ENCODE measurements at places on chromosomes 11 and 22.

- peak overlapping the region; percentile 42 for H3K27ac ChIP-seq
- peaks cover 9% of the 10 kb centered on the region for H3K27me3 ChIP-seq
- H3K36me3 ChIP-seq, result no peaks in the 10 kb centered on the region
- DNase-seq, result no peak
- peak overlapping the region; percentile 25 for H3K4me3 ChIP-seq
Measured at GRCh38 chr11:269146-269890, 8.9 kb upstream of the NLRP6 start.

DNA sequence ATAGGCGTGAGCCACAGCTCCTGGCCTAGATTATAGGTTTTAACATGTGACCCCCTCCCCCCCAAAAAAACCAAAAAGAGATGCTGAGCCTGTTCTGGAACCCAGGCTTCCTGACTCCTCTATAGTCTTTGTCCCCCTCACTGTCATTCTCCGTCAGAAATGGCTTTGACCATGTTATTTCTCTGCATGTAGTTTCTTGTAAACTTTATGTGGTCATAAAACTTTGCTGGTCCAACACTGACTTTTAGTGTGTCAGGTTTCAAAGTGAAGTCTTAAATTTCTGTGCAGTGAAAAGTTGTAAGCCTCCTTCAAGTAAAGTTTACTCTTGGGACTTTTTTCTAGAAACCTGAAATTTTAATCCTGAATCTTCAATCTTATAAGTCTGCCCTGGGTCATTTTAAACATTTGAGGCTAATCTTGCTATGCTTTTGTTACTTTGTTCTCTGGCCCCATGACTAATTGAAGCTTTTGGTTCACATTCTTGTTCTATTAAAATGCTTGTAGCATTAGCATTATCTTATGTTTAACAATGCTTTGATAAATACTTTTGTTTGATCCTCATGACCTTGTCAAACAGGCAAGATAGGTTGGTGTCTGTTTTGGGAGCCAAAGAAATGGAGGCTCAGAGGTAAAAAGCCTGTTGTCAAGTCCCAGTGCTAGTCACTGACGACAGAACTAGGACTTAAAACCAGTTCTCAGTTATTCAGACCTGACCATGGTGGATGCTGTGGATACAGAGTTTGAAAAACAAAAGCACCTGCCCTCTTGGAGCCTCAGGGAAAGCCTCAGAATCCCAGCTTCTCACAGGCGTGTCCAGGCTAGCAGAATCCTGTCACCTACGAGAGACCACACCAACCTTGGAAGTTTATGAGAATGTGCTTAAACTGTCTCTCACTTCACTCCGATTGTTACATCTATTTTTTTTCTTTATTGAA lies 87.7 kb upstream of the HORMAD2 start:
- peak overlapping the region; percentile 23 for H3K27ac ChIP-seq
- H3K27me3 ChIP-seq, result no peaks in the 10 kb centered on the region
- H3K4me1 ChIP-seq, result peaks cover 38% of the 10 kb centered on the region

GRCh38 chr11:116217006-116217405 lies 555.8 kb downstream of the BUD13 start:
- H3K4me1 ChIP-seq, result no peaks in the 10 kb centered on the region
- no peak overlapping the region for H3K4me3 ChIP-seq
- H3K27ac ChIP-seq, result no peak overlapping the region
- no peaks in the 10 kb centered on the region for H3K36me3 ChIP-seq
- peaks cover 3% of the 10 kb centered on the region for H3K27me3 ChIP-seq

GRCh38 chr22:43376765-43377547 lies 33.8 kb upstream of the SCUBE1 start:
- H3K27me3 ChIP-seq, result peaks cover 25% of the 10 kb centered on the region
- no peak overlapping the region for H3K27ac ChIP-seq
- no peaks in the 10 kb centered on the region for H3K36me3 ChIP-seq
- no peak overlapping the region for H3K4me3 ChIP-seq
- no peaks in the 10 kb centered on the region for H3K4me1 ChIP-seq

DNA sequence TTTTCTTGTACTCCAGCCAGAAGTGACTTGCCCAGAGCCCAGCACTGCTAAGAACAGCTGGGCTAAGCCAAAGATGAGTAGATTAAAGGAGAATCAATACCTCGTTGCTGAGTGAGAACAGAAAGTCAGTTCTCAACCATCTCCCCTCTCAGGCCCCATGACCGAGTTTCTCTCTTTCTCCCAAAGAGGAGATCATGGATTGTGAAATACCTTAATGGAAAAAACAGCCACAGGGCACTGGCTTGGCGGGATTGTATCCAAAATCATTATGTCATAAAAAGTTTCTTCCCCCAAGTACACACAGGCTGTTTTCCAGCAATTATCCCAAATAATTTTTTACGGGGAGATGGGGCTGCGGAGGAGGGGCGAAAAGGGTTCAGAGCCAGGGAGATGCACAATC lies 111.8 kb upstream of the TMEM45B start:
- DNase-seq, result no peak
- no peak overlapping the region for H3K4me3 ChIP-seq
- no peaks in the 10 kb centered on the region for H3K36me3 ChIP-seq
- H3K4me1 ChIP-seq, result no peaks in the 10 kb centered on the region

DNA sequence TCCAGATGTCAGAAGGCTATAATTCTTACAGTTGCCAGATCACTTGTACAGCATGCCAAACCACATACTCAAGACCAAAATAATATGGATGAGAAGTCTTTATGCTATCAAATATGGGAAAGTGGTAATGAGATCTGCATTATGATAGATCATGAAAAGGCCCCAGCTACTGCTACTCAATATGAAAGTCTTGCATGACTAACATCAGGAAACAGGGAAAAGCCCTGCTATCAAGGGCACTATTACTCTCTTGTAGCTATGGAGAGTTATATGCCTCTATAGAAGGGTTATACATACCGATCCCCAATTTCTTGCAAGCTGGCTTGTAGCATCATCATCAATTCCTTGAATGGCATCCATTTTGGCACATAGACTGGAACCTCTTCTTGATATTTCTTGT lies 30.2 kb upstream of the TMPRSS5 start:
- peaks cover 98% of the 10 kb centered on the region for H3K36me3 ChIP-seq
- H3K4me3 ChIP-seq, result no peak overlapping the region
- H3K4me1 ChIP-seq, result no peaks in the 10 kb centered on the region

DNA sequence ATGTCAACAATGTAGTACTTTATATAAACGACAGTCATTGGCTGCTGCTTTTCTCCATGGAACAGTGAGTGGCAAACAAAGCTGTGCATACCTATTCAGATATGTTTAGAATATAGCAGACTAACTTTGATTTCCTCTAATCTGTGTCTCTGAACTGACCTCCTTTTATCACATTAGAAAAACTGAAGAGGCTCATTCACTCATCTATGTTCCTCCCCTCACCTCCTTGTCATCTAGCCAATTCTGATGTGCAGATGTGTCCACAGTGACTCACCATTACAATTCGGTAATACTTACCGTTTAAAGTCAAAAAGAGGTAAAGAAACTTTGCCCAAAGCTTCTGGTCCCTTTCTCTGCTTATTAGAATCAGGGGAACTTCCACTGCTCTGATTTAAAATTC lies 51.5 kb upstream of the RPS13 start:
- DNase-seq, result no peak
- no peaks in the 10 kb centered on the region for H3K36me3 ChIP-seq
- H3K4me1 ChIP-seq, result no peaks in the 10 kb centered on the region
- H3K27ac ChIP-seq, result no peak overlapping the region
- no peak overlapping the region for H3K4me3 ChIP-seq

DNA sequence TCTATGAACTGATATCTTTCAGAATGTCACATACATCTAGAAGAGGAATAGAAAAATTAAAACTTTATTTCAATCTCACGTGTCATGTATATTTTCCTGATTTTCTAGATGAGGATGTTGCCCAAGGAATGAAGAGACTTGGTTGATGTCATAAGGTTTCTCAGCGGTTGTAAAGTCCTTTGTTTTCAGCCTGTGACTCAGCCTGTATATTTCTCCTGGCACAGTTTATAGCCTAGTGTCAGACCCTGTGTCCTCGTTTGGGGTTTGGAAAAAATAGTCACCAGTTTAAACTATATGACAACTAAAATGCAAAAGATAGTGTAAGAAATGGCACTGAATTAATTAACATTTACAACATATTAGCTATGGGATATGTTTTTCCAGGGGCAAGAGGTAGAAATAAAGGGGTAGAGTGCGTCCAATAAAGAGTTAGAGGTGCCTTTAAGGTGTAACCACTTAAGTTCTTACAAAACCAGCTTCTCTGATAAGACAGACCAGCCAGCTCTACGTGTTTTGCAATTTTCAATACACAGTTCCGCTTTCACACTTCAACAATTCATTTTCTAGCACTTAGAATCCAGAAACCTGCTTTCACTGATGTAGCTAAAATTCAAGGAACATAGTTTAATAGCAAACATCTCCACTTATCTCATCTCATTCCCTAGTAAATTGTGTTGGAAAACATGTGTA lies 1432.6 kb upstream of the TENM4 start:
- no peaks in the 10 kb centered on the region for H3K36me3 ChIP-seq
- no peaks in the 10 kb centered on the region for H3K27me3 ChIP-seq
- no peak for DNase-seq
- no peak overlapping the region for H3K27ac ChIP-seq

Measured in gastrocnemius medialis (tissue), 4 donors.